ENCODE measurements at places on chromosomes 1 and 21. TPM values are rescaled to one million over a fixed set of nuclear protein-coding genes. Genes with fewer than 3 reads are reported as not detected.

The DNAH14 gene
- not detected for total RNA-seq

The JAM2 gene
- 1.2 TPM for total RNA-seq

The UTS2 gene
- 1.6 TPM for total RNA-seq

The HRNR gene
- total RNA-seq, result not detected

The EFNA1 gene
- 0.25 TPM for total RNA-seq

The OR2G6 gene
- total RNA-seq, result not detected

DNA sequence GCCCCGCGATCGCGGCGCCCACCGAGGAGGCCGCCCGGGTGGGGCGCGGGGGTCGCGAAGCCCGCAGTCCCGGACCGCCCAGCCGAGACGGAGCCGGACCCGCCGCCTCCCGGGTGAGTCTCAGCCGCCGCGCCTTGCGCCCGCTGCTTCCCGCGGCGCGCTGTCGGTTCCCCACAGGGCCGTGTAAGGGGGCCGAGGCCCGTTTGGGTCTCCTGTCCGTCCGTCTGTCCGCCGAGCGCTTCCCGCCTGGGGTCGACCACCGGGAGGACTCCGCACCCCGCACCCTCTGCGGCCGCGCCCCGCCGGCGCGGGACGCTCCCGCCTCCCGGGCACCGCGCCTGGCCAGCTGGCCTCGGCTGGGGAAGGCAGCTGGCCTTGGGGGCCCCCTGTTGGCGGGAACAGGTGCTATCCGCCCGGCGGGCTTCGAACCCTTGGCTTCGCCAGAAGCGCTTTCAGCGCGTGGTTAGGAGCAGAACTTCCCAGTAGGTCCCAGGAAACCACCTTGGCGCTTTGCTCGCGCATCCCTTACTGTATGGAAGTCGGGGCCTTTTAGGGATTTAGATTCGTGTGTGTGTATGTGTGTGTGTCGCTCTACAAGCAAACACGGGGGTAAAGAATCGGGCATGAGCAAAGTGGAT lies 414 bp downstream of the TMEM51 start:
- peak; percentile 68 for DNase-seq

DNA sequence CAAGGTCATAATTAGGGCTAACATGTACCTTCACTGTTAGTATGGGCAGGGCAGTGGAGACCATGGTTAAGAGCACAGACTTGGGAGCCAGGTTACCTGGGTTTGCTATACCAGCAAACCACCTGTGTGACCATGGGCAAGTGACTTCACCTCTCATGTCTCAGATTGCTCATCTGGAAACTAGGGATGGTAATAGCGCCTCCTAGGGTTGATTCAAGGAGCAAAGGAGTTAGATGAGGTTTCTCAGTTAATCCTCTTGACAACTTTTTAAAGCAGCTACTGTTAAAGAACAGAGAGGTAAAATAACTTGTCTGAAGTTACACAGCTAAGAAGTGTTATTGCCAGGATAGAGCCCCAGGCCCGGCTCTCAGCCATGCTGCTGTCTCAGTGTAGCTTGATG lies 790 bp upstream of the MATN1 start:
- no peak for DNase-seq

DNA sequence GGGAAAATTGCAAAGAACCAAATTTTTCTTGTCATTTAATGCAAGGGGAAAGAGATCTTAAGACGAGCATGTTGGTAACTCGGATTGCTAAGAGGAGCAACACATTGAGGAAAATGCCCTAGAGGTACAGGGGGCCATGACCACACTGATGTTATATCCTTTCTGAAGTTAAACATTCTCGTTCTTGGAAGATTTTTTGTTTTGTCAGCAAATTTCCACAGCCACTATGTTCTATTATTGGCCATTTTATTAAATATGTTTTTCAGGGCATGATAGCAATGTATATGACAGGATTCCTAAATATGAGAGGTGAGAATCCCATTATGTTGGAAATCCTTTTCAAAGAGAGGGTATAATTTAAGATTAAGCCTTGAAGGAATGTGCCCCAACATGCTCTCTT lies 627.2 kb upstream of the PKN2 start:
- no peak for DNase-seq

DNA sequence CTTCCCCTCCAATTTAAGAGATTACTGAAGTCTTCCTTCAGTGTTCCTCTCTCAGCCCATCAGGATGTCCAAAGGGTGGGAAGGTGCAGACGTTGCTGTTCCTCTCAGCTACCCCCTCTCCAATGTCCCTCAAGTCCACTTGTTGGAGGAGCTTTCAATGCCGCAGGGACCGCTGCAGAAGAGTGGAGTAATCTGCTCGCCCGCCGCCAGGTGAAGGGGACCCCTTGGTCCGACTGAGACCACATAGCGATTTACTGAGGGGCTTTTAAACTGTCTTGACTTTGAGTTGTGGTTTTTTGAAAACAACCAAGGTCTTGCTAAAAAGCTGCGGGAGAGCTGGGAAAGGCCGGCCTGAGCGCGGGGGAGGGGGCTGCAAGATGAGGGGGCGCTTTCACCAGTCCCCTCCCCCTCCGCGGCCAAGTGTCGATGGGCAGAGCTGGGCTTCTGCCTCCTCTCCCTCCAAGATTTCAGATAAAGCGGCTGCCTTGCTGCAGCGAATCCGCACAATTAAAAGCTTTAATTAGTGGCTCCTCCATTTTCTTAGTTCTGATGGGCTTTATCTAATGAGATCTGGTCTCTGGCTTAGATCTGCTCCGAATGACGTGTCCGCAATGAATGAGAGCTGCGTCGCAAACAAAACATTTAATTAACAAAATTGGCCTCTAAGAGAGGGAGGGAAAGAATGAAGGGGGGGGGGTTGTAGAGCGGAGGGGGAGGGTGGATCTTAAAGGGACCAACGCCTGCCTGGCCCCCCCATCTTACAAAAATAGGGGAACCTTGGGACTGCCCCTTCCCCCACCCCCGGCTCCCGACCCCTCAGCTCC lies 5.9 kb downstream of the LMO4 start:
- DNase-seq, result peak; percentile 30

DNA sequence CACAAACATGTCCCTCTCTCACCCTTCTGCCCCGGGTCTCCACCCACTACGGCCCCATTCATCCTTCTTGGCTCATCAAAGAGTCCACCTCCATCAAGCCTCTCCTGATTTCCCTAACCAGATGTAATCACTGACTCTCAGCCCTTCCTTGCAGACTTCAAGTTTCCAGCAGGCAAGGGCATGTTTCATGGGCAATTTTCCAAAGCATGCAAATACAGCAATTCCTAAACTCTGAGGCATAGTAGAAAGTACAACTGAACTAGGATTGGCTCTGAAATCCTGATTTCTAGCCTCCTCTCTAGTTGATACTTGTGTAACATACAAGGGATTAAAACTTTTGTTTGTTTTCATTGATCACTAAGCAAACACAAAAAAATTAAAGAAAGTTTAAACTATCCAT lies 109.1 kb upstream of the GADD45A start:
- no peak for DNase-seq

DNA sequence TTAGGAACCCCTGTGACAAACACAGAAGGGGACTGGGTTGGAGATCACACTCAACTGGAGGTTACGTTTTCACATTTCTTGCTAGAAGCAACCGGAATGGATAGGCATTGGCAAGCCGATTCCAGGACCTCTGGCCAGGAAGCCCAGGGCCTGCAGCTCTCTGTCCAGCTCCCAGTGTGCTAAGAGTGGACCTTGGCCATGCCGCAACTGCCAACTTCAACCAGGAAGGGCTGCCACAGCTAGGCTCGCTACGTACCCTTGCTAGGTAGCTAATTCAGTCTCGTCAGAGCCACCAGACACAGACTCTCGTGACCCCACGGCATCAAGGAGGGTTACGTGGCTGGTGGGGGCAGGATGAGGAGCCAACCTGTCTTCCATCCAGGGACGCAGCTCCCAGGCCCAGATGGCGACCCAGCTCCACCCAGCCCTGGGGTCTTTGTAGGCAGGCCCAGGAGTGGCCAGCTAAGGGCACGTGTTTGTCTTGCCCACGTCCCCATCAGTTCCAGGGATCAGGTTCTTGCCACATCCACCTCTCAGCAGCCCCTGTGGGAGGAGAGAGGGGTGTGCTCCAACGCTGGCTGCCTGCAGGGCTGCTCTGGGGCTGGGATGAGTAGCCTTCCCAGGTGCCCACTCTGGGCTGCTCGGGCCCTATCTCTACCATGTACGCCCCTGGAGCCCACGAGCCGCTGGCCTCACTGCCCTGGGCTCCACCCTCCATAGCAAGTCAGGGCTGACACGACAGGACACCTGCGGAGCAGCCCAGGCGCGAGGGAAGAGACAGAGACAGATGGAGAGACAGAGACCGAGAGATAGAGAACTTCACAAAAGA lies 39.2 kb downstream of the UBE2G2 start:
- DNase-seq, result no peak

DNA sequence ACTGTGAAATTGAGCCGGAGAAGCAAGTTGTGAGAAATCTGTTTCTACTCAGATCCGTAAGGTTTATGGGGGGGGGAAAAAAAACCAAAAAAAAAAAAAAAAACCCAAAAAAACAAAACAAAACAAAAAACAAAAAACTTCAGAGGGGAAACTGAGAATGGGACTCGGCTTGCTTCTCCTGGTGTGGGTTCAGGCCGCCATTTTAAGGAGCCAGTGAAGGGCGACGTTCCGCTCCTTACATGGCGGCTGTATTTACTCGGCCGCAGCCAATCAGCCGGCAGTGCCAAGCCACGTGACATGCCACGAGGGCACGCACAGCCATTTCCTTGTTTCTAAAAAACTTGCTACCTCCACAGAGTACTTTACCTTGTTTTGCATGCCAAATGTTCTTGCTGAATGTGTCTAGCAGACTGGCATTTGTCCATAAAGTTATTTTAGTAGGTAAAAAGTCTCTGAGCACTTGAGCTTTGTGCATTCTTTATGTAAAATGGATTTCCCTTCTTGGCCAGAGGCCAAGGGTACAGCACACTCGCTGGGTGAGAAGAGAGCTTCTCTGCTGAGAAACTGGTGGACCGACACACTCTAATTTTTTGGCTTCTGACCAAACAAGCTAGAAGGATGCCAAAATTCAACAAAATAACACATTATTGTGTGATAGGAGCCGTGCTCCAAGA lies 101.8 kb downstream of the NFIA start:
- DNase-seq, result no peak

DNA sequence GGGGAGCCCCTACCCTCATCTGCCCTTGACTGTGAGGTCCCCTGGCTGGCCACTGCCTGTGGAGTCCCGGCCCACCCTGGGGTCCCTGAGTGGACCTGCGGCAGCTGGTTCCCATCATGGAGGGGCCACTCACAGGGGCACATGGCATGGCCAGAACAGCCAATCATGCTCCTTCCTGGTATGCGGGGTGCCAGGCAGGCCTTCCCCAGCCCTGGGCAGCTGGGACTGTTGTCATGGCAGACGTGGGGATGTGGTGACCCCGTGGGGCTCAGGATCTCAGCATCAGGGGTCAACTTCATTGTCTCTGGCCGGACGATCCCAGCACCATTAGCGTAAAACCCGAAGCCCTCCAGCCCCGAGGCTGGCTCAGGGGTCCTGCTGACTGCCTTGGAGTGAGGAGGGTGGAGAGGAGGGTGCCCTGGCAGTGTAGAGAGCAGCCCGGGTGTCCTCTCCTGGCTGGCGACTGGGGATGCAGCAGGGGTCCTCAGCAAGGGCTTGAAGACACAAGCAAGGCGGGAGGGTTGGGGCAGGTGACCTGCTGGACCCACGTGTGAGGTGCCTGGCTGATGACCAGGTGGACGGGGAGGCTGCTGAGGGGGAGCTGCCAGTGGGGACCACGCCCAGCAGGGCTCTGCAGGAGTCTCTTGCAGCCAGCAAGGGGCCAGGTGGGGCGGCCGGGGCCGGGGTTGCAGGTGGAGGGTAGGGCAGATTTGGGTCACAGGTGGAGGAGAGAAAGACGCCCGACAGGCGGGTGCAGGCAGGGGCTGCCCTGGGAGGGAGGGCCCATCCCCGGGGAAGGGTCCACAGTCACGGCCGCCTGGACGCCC lies 45.1 kb downstream of the TRIM11 start:
- no peak for DNase-seq

DNA sequence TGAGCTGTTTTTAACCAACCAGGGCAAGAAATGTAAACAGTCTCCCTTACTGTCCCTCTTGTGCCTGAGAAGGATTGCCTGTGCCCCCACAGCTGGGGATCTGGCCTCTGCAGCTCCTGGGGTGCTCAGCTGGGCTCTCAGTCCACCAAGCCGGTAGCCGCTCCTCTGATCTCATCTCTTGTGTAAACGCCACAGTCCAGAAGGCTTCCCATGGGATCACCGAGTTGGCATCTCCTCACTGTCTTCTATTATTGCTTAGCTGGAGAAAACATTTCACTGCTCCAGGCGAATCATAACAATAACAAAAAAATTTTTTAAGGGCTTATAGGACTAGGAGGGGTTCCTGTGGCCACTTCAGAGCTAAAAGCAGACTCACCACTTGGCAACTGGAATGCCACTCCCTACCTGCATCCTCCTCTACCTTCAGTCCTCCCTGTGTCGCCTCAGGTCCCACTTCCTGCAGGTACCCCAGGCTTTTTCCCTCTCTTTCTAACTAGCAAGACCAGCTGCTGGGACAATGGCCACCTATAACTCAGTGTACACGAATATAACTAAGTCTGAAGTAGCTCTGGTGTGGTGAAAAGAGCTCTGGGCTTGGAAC lies 75.8 kb downstream of the ATP1A1 start:
- DNase-seq, result no peak

GRCh38 chr1:64479874-64480273 lies 9.9 kb downstream of the CACHD1 start:
- DNase-seq, result no peak

- DNase-seq, result peak; percentile 36
Observed at GRCh38 chr1:183622884-183623785, 12.4 kb downstream of the ARPC5 start.

DNA sequence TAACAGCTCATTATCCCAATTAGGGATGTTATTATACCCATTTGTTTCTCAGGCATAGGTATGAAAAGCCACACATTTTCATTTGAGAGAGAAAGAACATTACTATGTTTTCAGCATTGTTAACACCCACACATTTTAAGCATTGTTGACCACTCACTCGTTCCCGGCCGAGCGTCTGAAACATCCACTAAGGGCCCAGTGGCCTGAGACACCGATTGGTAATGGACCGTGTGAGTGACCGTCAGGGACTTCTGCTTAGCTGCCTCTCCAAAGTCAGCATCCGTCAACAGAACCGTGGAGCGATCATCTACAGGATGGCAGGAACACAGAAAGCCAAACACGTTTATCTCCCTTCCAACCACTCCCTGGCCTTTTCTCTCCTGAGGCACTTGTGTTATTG lies 184.6 kb downstream of the PCP4 start:
- no peak for DNase-seq

GRCh38 chr21:41961753-41962152 lies 7.9 kb upstream of the C2CD2 start:
- DNase-seq, result no peak

- no peak for DNase-seq
Observed at GRCh38 chr1:119353836-119354235, 14.7 kb upstream of the HAO2 start.

GRCh38 chr1:87045761-87046304 lies 131.4 kb downstream of the HS2ST1 start:
- DNase-seq, result peak; percentile 31

DNA sequence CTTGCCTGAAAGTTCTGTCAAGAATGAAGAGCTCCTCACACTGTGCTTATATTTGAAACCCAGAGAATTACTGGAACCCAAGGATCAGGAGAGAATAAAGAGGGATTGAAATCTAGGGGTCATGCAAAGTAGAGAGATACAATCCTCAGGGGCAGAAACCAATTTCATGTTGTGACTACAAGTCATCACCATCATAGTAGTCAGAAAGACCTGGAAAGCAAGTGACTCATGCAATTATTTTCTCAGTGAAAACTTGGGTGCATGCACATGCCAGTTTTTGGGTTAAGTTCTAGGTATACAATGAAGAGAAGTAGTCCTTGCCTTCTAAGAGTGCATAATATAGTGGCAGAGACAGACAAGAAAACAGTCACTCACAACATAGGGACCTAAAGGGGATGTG lies 210.0 kb downstream of the ZC3H11B start:
- no peak for DNase-seq

- DNase-seq, result no peak
Observed at GRCh38 chr1:145690587-145691558, 16.3 kb downstream of the PDZK1 start.

All from activated naive CD8-positive, alpha-beta T cell treated with anti-CD3 and anti-CD28 coated beads, Interleukin-2, amount 10 ng/mL, durations not matched to agents 7 days and 5 days (primary cell).